ENCODE measurements at places on chromosomes 13 and 19.

DNA sequence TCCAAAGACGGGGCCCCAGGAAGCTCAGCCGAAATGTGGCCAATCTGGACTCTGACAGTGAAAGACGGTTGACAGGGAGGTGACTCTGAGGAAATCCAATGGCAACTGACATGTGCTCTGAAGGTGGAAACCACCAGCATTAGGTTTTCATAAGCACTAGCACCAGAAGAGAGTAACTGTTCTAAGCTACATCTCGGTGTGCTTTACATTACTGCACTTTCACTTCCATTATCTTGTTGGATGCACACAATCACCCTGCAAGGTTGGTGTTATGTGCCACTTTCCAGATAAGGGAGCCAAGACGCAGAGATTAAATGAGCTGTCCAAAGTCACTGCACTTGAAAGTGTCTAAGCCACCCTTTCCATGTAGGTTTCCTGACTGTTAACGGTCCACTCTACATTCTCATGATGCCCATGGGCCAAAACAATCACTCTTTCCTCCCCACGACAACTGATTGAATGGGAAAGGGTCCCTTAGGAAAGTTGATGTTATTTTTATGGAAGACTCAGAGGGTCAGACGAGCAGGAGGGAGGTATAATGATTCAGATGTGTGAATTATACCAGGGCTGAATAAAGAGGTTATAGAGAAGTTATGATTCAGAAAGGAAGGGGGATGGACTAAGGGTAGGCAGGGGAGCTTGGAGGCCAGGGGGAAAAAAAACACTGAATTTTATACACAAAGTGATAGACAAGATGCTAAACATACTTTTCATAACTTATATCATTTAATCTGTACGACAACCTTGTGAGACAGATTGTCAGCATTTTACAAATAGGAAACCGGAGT lies 52.8 kb downstream of the RUBCNL start:
- DNase-seq, result no peak

DNA sequence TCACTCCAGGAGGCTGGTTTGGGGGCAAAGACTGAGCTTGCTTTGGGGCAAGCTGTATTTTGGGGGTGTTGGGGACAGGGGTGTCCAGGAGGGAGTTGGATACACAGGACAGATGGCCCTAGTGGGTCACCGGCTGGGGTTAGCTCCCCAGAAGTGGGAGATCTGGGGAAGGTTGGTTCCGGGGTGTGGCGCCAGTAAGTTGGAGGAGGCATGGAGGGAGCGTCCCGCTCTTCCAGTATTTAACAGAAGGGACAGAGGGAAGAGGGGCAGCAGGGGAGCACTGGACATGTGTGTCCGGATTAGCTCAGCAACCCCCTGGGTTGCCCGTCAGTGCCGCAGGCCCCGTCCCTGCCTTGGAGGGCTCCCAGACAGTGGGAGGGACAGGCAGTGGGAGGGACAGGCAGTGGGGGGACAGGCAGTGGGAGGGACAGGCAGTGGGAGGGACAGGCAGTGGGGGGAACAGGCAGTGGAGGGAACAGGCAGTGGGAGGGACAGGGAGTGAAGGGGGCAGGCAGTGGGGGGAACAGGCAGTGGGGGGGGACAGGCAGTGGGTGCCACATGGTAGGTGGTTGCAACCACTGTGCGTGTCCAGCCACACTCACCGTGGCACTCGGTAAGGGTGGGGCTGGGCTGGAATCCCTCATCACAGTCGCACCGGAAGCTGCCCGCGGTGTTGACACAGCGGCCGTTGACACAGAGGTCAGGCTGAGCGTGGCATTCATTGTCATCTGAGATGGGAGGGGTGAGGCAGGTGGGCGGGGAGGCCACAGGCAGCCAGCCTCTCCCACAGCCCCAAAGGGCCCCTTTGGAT lies 33.2 kb downstream of the CCL25 start:
- no peak for DNase-seq

GRCh38 chr13:20160306-20161274 lies at the start of gene GJA3:
Gene GJA3, minus strand, starts transcription at chr13:20161052. Its CDS starts 17,764 bp downstream, at chr13:20143288.
- no peak for DNase-seq

GRCh38 chr19:5097959-5098623 lies 129.2 kb downstream of the KDM4B start:
- no peak for DNase-seq

DNA sequence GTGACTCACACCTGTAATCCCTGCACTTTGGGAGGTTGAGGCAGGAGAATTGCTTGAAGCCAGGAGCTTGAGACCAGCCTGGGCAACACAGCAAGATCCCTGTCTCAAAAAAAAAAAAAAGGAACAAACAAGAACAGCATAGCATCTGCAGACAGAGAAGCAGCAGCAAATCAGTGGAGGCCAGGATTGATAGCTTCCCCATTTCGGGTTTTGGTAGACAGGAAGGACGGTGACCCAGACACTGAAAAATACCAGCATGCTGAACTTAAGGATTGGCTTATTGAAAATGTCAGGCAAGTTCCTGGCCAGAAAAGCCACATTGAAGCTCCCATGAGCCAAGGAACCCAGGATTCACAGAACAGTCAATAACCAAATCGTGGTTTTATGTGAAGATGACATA lies 3.0 kb downstream of the ZNF490 start:
- no peak for DNase-seq

DNA sequence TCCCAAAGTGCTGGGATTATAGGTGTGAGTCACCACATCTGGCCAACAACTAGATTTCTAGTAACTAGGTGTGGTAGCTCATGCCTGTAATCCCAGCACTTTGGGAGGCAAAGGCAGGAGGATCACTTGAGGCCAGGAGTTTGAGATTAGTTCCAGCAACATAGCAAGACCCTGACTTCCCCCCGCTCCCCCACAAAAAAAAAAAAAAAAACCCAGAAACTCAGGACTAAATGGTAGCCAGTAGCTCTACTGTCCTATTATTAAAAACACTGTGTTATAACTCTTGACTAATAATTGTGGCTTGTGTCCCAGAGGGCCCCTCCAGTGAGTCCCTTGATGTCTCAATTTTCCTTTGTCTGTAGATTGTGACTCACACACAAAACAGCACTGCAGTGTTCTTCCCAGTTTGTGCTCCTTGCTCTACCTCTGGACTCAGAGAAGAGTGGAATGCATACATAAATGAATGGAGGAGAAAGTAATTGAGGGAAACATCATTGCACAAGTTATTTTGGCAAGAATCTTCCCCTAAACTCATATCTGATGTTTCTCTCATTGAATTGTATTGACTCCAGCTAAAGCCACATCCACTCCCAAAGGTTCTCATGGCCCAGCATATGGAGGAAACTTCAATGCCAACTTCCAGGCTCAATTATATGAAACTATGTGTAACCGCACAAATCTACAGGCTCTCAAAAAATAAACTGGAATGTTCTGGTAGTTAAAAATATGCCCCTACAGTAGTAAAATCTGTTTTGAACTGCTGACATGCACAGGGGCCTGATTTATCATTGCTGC lies 8.8 kb downstream of the TPT1 start:
- peak; percentile 95 for DNase-seq

- DNase-seq, result no peak
These were observed 329.3 kb downstream of the SUCLA2 start for GRCh38 chr13:47671776-47672175.

- no peak for DNase-seq
These were observed 253.3 kb downstream of the LMO7 start for GRCh38 chr13:75889427-75889826.

DNA sequence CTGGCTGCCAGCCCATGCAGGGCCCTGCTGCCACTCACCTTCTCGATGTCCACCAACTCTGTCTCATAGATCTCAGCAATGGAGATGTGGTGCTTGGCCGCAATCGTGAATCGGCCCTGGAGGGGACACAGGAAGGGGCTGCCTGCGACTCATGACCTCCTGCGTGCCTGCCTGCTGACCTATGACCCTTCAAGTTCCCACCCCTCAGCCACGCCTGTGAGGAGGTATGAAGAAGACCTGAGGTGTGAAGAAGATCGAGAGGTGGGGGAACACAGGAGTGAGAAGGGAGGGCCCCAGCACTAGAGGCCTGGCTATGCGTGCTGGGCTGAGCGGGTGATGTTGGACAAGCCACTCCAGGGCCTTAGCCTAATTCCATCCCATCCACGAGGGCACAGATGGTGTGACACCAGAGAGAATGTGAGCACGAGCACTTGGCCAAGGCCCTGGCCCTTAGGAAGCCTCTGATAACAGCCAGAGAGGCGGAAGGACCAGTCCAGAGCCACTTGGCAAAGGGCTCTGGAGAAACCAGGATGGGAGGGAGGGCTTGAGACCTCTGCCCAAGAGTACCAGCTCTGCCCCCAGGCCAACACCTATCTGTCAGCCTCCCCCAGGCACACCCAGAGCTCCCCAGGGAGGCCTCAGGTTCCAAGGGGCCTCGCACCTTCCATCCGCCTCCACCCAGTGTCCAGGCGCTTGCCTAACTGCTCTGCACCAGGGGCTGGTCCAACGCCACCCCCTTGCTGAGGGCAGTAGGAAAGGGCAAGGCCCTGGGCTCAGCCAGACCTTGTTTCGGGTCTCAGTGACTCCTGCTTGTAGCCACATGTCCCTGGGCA lies 9.6 kb upstream of the KPTN start:
- no peak for DNase-seq

DNA sequence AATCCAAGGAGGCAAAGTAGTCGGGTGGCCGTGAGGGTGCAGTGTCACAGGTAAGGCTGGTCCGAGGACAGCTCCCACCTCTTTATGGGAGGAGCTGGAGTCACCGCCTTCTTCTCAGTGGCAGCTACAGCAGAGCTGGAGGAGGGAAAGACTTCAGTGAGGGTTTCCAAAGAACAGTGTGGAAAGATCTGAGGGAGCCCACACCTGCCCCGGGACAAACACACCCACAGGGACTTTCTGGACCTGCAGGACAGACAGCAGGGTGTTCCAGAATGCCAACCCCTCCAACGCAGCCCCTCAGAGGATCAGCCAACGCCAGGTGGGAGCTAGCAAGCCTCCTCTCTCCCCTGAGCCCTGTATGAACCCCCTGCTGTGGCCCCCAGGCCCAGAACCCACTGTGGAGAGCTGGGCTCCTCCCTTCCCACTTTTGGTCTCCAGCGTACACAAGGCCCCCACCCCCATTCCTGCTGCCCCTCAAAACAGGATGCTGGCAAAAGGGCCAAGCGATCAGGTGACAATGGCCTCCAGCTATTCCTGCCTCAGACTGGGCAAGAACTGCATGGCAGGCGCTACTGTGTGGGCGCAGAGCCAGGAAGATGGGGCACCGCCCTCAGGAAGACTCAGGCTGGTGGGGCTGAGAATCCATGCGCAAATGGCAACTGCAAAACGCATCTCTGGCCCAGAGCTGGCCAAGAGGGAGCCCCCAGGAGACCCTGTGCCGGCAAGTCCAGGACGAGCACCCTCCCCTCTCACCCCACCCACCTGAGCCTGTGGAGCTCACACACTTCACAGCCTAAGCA lies 3.5 kb upstream of the CD320 start:
- no peak for DNase-seq

DNA sequence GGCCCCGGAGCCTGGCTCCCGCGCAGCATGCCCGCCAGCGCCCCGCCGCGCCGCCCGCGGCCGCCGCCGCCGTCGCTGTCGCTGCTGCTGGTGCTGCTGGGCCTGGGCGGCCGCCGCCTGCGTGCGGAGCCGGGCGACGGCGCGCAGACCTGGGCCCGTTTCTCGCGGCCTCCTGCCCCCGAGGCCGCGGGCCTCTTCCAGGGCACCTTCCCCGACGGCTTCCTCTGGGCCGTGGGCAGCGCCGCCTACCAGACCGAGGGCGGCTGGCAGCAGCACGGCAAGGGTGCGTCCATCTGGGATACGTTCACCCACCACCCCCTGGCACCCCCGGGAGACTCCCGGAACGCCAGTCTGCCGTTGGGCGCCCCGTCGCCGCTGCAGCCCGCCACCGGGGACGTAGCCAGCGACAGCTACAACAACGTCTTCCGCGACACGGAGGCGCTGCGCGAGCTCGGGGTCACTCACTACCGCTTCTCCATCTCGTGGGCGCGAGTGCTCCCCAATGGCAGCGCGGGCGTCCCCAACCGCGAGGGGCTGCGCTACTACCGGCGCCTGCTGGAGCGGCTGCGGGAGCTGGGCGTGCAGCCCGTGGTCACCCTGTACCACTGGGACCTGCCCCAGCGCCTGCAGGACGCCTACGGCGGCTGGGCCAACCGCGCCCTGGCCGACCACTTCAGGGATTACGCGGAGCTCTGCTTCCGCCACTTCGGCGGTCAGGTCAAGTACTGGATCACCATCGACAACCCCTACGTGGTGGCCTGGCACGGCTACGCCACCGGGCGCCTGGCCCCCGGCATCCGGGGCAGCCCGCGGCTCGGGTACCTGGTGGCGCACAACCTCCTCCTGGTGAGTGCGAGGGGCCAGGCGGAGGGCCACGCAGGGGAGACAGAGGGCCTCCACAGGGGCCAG lies at the start of gene KL:
Gene KL (plus strand): TSS at position 10 of the 909 bp plus-strand sequence. CDS start 18 bp downstream, at position 28.
- no peak for DNase-seq

- no peak for DNase-seq
These were observed 76.9 kb downstream of the COL4A1 start for GRCh38 chr13:110229905-110230563.

- no peak for DNase-seq
These were observed 51.5 kb downstream of the SKA3 start for GRCh38 chr13:21124852-21125251.

GRCh38 chr13:20489185-20489820 lies 36.4 kb downstream of the CRYL1 start:
- no peak for DNase-seq

GRCh38 chr13:97275776-97276501 lies 53.8 kb downstream of the MBNL2 start:
- DNase-seq, result no peak

- DNase-seq, result no peak
These were observed 60.4 kb downstream of the COL4A1 start for GRCh38 chr13:110246530-110246929.

DNA sequence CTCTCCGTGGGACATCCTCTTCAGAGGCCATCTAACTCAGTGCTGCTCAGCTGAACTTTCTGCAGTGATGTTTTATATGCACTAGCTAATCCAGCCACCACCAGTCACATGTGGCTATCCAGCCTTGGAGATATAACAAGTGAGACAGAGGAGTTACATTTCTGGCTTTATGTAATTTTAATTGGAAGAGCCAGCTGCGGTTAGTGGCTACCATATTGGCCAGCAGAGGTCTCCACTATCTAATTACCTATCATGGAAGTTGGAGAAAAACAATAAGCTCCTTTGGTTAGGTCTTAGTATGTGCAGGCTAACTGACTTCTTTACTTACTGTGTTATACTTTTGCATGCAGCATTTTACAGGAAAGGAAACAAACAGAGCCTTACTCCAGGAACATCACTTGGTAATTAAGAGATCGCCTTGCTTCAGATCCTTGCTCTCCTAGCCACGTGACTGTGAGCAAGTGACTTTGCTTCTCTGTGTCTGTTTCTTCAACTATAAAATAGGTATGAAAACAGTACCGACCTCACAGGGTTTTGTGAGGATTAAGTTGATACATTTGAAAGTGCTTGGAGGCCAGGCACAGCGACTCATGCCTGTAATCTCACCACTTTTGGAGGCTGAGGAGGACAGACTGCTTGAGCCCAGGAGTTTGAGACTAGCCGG lies 1.6 kb upstream of the KLK10 start:
- DNase-seq, result no peak

GRCh38 chr19:19550972-19551852 lies 13.1 kb downstream of the CILP2 start:
- DNase-seq, result no peak

Data from AG09309 (cell line).